Glutamatergic neuron (in vitro differentiated cells): ENCODE measurements at places on chromosomes 13 and 19.

DNA sequence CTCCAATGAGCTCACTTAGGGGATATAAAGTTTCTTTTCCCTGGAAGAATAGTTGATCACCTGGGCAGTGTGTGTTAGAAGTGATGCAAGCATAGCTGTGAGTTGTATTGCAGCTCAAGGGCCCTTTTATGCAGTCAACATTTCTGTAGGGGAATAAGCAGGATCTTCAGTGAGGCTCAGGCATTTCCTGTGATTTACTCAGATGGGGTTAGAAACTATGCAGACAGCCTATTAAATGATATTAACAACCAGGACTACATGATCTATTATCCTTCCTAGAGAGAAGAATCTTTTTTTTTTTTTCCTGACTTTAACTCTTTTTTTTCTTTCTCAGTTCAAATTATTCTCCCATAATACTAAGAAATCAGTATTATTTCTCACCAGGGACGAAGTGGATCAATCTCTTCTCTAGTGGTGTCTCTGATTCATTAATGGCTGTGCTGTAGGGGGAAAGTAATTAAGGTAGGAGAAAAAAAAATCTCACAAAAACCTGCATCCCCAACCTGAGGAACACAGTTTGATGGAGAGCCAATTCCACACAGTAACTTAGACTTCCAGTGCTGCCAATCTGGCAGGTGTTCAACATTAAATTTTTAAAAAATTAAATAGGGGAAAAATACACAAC is 126.4 kb upstream of the SLC10A2 start:
- DNase-seq = no peak

DNA sequence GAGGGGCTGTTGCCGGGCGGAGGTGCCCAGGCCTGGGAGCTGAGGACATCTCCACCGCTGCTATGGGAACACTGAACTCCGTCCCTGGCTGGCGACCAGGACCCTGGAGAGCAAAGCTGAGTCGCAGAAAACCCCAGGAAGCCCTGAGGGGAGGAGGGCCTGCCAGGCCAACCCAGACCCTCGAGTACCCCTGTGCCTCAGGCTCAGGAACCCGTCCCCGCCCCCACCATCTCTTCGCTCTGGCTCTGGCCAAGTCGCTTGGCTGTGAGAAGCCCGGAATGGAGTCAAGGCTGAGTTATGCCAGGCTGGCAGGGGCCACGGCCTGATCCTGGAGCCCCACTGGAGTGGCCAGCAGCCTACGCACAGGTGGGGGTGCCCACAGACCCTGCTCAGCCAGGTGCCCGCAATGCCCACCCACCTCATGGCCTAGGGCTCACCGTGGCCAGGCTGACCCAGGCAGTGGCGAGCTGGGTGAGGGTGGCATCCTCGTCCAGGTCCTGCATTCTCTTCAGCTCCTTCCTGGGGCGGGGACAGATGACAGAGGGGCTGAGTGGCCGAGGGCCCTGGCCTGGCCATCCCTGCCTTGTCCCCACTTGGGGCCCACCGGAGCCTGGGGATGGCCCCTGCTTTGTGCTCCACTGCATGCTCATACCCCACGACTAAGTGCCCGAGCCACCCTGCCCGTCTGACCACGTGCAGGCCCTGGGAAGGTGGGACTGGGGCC is 8.5 kb upstream of the CERS1 start:
- no peak for DNase-seq

- no peak for DNase-seq
Observed at GRCh38 chr13:43124490-43124889, 101.1 kb downstream of the DNAJC15 start.

GRCh38 chr19:8363803-8364771 is at the start of gene ANGPTL4:
Gene ANGPTL4 (plus strand): TSS chr19:8364155. CDS start chr19:8364322, 167 bp downstream.
- DNase-seq = peak; percentile 64

DNA sequence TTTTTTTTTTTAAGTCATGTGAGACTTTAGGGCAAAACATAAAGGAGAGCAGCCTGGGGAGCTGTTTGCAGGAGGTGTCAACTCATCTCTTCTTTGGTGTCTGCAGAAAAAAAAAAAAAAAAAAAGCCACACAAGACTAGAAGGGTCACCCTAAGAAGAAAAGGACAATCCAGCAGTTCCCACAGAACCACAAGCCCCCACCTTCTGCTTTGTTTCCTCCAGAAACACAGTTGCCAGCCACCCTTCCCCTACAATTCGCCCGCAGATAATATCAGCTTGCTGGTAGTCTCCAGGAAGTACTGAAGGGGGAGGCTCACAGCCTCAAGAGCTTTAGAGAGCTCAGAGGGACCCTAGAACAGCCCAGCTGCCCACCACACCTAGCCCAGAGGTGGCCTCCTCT is 22.3 kb upstream of the ZBTB7A start:
- DNase-seq = no peak

DNA sequence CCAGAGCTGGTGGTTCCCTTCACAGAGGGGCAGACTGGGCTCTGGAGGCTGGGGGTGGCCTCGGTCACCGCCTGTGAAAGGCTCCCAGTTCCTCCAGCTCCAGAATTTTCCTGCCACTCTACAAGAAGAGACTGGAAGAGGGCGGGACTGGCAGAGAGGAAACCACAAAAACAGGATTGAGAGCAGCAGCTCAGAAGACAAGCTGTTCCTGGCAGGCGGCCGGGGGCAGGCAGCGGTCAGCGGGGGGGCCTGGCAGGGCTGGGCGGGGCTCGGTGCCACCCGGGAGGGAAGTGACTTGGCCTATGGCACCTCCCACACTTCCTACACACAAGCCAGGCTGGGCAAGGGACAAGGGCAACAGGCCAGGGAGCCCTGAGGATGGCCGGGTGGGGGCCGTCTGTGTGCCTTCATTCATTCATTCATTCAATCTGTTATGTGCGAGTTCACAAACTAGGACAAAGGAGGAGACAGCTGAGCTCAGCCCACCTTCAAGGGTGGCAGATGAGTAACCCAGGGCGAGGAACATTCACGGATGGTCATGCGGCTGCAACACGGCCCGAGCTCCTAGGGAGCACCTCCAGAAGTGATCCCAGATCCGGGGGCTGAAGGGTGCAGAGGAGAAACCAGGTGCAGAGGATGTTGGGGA is 16.9 kb upstream of the BTBD2 start:
- DNase-seq = peak; percentile 16

DNA sequence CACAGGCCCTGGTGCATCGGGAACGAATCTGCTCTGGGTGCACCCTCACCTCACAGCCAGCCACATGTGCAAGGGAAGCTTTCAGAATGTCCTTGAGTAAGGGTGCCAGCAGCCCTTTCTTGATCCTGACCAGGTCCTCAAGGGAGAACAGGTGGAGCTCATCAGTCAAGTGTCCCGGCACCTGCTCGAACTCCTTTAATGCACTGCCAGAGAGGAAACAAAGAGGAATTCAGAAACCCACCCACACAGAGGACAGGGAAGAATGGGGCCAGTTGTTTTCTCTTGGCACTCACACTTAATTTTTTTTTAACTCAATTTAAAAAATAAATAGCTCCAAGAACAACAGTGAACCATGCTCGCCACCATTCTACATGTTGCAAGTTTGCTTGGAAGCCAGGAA is 41.7 kb downstream of the RUBCNL start:
- DNase-seq = no peak

GRCh38 chr13:111508164-111508870 is 187.9 kb downstream of the TEX29 start:
- no peak for DNase-seq

DNA sequence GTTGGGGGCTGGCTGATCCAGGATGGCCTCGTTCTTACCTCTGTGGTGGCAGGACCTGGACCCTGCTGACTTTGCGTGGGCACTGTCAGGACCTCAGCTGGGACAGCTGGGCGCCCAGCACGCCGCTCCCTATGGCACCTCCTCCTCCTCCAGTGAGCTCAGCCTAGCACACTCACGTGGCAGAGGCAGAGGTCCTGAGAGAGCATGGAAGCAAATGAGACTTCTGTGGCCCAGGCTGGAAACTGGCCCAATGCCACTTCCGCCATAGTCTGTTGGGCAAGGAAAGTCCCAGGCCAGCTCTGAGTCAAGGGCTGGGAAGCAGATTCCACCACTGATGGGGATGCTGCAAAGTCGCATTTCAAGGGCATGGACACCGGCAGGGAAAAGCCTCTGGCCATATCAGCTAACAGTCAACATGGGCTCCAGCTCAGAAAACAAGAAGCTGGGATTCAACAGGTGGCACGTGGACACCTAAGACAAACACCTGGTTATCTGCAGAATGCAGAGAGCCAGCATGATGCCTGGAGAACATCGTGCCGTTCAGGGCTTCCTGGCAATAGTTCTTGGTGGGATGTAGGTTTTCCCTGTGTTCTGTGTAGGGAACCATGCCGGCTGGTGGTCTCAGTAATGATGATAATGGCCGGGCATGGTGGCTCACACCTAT is 16.7 kb downstream of the MYBPC2 start:
- DNase-seq = no peak

GRCh38 chr19:46727757-46728156 is 10.8 kb upstream of the PRKD2 start:
- no peak for DNase-seq

GRCh38 chr13:30465343-30465592 is 468 bp downstream of the HMGB1 start:
- no peak for DNase-seq

GRCh38 chr13:105153611-105154010 is 1381.9 kb downstream of the EFNB2 start:
- no peak for DNase-seq

GRCh38 chr19:16400911-16401591 is 70.7 kb downstream of the EPS15L1 start:
- no peak for DNase-seq

DNA sequence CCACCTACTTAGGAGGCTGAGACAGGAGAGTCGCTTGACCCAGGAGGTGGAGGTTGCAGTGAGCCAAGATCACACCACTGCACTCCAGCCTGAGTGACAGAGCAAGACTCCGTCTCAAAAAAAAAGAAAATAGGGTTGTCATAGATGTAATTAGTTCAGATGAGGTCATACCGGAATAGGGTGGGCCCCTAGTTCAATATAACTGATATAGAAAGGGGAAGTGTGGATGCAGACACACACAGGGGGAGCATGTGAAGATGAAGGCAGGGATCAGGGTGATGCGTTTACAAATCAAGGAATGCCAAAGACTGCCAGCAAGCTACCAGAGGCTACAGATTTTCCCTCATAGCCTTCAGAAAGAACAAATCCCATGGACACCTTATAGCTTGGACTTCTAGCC is 24.3 kb upstream of the EEF1AKMT1 start:
- DNase-seq = no peak

- DNase-seq = no peak
Observed at GRCh38 chr13:20911037-20911436, 8.5 kb upstream of the XPO4 start.

GRCh38 chr13:29568731-29569130 is 26.8 kb downstream of the SLC7A1 start:
- no peak for DNase-seq

DNA sequence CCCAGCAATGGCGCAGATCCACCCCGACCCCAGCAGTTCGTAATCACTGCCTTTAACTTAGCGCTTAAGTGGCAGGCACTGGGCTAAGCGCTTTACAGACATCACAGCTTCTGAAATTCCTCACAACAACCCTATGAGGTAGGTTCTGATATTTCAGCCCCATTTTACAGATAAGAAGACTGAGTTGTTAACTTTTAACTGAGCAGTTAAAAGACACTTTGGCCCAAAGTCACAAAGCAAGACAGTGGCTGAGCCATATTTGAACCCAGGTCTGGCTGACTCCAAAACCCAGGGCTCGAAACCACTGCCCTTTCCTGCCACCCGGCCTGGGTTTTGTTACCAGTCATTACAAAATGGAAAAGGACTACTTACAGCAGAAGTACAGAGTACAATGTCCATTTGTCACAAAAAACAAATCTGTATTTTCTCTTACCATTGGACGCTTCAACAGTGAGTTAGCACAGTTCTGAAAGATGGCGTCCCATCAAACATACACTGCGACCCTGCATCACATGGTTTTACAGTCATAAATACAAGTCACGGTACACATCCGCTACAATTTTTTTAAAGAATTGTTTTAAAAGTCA is 8.5 kb downstream of the HNRNPL start:
- DNase-seq = no peak

- no peak for DNase-seq
Observed at GRCh38 chr13:45690636-45691035, 11.5 kb upstream of the CBY2 start.

DNA sequence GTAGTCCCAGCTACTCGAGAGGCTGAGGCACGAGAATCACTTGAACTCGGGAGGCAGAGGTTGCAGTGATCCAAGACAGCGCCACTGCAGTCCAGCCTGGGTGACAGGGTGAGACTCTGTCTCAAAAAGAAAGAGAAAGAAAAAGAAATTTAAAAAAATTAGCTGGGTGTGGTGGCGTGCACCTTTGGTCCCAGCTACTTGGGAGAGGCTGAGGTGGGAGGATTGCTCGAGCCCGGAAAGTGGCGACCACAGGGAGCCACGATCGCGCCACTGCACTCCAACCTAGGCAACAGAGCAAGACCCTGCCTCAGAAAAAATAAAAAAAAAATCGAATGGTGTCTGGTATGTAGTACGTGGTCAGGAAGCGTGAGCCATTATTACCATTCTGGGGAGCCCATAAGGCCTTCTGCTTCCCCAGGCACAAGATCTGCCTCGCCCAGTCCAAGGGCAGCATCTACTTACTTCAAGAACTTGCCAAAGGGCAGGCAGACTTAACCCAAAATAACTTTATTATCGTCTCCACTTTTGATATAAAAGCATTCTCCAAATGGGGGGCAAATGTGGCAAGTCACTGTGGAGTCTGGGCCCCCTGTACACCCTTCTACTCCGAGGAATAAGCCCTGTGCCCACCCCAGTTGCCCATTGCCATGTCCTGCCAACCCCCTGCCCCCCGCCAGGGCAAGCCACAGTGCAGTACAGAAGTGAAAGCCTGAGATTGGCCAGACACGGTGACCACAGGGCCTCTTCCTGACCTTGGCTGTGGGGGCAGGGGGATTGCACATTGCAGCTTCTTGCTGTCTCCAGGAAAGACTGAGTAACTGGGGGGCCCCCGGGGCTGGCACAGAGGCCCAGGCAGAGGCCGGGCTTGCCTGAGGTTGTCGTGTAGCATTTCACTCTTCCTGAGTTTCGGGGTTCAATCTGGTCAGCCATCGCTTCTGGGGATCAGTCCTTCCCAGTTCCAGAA is 12.6 kb downstream of the CCL25 start:
- DNase-seq = no peak

GRCh38 chr13:73781384-73781783 is 352.8 kb downstream of the KLF12 start:
- no peak for DNase-seq

DNA sequence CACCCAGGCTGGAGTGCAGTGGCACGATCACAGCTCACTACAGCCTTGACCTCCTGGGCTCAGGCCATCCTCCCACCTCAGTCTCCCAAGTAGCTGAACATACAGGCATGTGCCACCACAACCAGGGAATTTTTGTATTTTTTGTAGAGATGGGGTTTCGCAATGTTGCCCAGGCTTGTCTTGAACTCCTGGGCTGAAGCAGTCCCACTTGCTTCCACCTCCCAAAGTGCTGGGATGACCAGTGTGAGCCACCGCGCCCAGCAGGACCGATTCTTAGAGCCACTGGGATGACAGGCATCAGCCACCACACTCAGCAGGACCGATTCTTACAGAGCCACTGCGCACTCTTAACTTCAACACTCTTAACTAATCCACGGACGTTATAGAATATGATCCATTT is 54.9 kb upstream of the RANBP3 start:
- no peak for DNase-seq
